ENCODE measurements at places on chromosomes 2 and 18.
A peak's percentile ranks its signal among the peaks of the same experiment; 100 is the strongest.

DNA sequence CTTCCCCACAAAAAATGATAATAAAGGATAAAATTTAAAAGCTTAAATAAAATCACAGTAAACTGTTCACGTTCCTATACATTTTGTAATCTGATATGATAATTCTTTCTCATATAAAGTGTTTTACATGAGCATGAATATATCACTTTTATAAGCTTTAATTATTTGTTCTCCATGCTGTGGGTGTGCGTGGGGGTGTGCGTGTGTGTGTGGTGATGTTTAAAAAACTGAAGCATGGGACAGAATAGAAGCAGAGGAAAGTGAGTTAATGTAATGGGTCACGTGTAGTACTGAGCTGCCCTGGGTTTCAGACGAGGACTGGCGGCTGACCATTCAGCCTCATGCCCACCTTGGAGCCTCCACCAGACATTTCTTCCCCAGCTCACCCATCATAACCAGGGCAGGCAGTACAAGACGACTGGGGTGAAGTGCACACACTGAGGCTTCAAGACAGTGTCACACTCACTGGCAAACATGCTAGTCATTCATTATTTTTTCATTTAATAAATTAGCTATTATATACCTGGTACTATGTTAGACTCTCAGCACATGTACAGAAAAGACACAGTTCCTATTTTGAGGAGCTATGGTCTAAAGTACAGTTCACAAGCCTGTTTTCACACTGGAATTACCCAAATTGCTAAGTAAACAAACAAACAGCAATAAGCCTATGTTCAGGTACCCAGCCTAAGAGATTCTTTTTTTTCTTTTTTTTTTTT, 97.2 kb upstream of the LPIN2 start:
- no peak for DNase-seq

DNA sequence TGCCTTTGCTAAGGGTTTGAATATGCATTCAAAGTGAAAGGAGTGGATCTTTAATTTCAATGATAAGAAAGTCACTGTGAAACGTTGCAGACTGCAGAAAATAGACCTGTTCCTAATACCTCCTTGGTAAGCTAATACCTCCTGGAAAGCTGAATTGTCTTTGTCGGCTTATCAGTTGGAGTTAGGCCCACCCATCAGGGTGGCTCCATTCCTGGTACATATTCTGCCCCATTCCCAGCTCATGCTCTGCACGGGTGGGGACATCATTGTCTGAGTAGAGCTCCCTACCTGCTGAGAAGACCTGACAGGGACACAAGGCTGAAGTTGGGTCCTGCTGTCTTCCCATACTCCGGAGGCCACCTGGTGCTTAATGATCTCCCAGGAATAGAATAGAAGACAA, 203.3 kb downstream of the EN1 start:
- DNase-seq: no peak

- no peak for DNase-seq
Measured at GRCh38 chr2:7429733-7430132, 512.5 kb downstream of the RNF144A start.

DNA sequence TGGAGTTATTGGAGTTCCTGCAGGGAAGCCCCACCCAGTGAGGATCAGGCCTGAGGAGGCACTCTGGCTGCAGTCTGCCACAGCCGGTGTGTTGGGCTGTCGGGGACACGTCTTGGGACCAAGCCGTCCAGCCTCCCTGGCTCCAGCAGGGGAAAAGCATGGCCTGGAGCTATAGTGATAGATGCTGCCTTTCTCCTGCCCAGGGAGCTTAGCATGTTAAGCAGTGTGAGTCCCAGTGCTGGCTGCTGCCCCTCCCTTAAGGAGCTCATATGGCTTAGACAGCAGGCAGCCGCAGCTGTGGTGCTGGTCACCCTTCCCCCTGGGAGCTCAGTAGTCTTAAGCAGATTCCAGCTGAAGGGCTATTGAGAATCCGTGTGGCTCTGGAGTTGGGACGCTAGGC, 78.9 kb downstream of the CERS6 start:
- no peak for DNase-seq

DNA sequence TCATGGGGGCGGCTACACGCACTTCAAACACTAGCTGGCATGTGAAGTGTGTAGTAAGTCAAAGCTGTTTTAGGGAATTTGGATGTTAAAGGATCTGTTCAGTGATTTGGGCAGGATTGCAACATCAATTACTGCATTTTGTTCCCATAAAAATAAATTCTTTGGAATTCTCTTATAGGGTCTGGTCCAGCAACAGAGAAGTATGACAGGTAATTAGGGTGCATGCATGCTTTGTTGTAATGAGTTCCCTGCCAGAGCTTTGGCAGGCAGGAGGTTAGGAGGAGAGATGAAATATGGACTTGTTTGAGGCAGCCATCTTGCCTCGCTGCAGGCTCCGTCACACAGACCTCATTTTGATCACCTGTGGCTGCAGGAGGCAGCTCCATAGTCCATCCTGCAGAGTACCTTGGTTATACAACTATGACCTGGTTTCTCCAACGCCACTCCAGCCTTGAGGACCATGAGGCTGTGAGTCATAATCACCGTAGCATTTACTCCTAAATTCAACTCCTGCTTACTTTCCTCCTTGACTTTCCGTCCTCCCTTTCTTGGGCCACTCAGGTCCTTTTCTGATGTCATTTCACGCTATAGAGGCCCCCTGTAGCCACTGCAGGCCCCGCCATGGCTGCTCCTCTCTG, 26.5 kb upstream of the EML4 start:
- no peak for DNase-seq

DNA sequence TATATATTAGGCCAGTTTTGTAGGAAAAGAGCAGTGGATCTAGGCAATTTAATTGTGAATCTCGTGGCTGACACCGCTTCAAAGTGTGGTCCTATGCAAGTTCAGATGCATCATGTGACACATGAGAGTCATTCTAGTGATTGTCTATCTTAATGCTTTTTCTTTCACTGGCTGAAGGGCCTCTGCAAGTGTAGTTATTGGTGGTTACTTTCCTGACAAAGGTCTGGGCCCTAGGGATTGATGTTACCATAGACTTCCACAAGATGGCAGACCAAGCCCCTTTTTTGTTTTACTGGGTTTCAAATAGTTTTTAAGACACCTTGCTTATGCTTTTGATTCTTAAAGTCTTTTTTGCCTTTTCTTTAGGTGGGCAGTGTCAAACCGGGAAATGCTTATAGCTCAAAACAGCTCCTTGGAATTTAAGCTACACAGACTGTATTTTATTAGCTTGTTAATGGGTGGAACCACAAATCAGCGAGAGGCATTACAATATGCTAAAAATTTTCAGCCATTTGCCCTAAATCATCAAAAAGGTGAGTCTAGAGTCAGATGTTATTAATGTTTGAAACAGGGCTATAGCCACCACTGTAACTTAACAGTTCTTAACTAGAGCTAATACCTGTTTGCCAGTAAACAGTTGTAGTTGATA, 25.9 kb downstream of the CD8A start:
- DNase-seq: peak; percentile 26

DNA sequence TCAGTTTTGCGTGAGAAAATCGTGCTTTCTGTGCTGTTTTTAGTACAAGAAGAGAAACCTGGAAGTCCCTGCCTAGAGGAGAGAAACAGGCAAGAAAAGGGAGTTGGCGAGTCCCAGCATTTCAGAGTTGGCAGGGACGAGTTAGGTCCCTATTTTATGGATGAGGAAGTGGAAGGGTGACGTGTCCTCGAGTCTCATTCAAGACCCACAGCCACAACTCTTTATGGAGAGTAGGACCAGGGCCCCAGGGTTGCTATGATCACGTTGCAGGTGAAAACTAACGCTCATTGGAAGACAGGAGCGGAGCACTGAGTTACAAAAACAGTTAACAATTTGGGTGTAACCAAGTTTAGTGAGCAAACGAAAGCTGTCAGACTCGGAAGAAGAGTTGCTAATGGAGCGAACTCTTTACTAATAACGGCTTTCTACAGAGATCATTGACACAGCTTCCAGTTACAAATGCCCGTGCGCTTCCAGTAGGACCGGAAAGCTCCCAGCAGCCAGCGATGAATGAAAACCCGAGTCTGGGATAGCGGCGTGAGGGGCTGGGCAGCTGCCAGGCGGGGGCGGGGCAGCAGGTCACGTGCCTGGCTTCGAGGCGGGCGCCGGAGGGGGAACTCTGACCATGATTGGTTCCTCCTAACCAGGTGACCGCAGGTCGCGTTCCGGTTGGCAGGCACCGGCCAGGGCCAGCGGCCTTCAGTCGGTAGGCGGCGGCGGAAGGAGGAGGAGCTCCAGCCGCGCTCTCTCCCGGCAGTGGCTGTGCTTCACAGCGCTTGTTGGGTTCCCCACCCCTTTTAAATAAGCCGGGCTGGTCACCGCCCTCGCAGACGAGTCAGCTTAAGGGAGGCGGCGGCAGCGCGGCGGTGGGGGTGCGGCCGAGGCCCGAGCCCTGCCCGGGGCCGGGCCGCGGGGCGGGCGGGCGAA, at the start of gene CCNYL1:
CCNYL1 (plus strand) TSS at position 827 of the 927 bp plus-strand sequence. CDS start 257 bp downstream, outside the sequence.
- peak; percentile 99 for DNase-seq

- no peak for DNase-seq
Measured at GRCh38 chr2:151655663-151656398, 78.4 kb downstream of the NEB start.

- no peak for DNase-seq
Measured at GRCh38 chr18:31549416-31549815, 42.3 kb upstream of the TTR start.

- no peak for DNase-seq
Measured at GRCh38 chr2:17648581-17648980, 105.0 kb downstream of the SMC6 start.

- DNase-seq: no peak
Measured at GRCh38 chr2:150182566-150183235, 304.8 kb downstream of the RND3 start.

DNA sequence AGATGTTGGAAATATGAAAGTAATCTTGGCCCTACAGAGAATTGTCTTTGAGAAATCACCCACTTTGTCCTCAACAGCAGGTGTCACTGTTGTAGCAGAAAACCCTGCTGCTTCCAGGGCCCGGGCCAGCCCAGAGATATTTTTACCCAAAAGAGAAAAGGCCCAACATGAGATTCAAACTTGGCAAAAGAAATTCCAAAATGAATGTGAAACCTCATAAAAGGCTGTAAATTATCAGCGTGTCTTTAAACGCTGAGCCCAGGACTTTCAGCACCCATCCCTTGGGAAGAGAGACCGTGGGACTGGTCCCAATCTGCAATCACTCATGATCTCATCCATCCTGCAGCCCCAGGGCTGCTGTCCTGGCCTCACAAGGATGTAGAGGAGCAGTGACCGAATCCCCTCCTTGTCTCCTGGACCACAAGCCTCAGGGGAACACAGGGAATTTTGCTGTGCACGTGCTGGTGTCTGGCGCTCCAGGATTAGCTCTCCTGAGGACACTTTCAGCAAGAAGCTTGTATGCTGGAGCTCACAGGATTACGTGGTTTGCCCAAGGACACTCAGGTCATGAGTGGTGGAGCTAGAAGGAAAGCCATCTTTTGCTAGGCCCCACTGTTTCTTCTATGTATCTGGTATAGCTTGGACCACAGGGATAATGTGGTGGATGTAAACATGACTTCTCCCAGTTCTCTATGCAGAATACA, 202.1 kb downstream of the RNF144A start:
- DNase-seq: no peak

DNA sequence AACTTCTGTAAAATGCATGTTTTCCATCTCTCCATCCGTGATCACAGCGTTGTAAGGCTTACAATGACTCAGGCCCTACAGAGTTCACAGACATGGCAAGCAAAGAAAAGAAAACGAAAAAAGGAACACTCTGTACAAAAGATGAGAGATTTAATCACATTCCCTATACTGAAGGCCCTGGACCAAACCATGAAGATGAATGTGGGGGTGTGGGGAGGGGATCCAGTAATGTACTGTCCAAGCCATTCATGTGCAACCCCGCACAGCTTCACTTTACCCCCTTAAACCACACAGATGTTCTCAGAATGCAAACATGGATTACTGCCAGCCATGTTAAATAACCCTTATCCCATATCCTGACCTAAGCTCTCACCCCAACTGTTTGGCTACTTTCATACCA, 391.1 kb downstream of the NCKAP5 start:
- no peak for DNase-seq

DNA sequence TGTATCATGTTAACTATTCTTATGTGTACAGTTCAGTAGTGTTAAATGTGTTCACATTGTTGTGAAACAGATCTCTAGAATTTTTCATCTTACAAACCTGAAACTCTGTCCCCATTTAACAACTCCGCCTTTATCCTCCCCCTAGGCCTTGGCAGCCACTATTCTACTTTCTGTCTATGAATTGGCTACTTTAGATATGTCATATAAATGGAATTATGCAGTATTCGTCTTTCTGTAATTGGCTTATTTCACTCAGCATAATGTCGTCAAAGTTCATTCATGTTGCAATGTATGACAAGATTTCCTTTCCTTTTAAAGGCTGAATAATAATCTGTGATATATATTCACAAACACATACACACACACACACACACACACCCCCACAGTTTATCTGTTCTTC, 12.4 kb downstream of the ARMC9 start:
- no peak for DNase-seq

DNA sequence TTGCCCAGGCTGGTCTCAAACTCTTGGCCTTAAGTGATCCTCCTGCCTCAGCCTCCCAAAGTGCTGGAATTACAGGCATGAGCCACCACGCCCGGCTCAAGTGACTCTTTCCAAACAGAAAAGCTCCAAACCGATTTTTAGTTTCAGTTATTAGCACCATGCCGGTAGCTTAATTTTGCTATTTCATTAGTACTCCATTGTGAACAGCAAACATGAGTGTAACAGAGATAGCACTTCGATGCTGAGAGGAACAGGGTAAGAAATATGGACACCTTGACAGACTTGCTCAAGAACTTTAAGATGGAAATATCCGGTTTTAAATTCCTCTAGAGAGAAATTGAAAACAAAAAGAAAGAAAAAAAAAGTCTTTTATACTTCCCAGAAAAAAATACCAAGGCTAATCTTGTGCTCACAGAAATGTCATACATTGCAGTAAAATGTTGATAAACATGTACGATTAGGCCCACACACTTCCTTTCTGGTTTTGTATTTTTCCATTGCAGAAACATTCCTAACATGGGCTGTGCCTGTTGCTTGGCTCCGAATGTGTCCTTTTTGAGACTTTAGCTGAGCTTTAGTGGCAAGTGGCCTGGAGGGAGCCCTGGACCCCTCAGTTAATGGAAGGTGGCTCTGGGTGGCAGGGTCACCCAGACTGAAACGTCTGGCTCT, 18.3 kb downstream of the FHL2 start:
- no peak for DNase-seq

GRCh38 chr18:46867367-46868143, 49.8 kb downstream of the PIAS2 start:
- DNase-seq: no peak

- DNase-seq: no peak
Measured at GRCh38 chr2:116582850-116583249, 1231.6 kb upstream of the DDX18 start.

DNA sequence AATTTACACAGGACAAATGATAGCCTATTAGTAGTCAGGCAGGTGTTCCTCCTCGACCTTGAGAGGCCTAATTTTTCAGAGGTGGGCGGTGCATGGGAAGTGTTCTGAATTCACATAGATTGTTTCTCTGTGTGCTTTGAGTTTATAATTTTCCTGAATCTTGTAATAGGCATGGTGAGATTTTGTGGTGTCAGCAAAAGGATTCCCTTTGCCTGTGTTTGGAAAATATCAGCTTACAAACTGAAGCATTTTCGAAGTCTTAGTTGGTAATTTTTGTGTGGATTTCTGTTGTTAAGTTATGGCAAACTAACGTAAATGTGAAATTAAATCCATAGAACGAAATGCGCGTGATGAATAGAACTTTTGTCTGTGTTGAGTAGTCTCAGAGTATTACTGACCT, 194.0 kb upstream of the RBMS1 start:
- DNase-seq: no peak

Measured in GM19239 (cell line).